ENCODE measurements at places on chromosomes 2 and 18.

- no peak for DNase-seq
Measured at GRCh38 chr18:48721312-48721711, 182.5 kb downstream of the CTIF start.

DNA sequence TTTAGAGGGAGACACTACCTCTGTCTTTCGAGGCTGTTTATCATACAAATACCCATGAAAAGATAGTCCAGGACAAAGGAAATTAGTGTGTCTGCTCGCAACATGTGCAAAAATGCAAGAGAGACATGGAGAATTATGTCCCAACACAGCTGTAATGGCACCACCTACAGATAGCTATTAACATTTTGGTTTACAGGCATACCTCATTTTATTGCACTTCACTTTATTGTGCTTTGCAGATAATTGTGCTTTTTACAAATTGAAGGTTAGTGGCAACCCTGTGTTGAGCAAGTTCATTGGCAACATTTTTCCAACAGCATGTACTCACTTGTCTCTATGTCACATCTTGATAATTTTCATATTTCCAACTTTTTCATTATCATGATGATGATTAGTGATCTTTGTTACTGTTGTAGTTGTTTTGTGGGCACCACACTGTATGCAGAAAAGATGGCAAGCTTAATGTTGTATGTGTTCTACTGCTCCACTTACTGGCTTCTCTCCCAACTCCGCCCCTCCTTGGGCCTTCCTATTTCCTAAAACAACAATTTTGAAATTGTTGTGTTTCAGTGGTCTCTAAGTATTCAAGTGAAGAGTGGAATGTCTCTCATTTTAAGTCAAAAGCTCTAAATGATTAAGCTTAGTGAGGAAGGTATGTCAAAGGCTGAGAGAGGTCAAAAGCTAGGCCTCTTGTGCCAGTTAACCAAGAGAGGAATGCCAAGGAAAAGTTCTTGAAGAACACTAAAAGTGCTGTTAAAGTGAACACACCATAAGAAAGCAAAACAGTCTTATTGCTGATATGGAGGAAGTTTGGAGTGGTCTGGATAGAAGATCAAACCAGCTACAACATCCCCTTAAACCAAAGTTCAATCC, 52.0 kb downstream of the ANKRD12 start:
- DNase-seq: no peak

DNA sequence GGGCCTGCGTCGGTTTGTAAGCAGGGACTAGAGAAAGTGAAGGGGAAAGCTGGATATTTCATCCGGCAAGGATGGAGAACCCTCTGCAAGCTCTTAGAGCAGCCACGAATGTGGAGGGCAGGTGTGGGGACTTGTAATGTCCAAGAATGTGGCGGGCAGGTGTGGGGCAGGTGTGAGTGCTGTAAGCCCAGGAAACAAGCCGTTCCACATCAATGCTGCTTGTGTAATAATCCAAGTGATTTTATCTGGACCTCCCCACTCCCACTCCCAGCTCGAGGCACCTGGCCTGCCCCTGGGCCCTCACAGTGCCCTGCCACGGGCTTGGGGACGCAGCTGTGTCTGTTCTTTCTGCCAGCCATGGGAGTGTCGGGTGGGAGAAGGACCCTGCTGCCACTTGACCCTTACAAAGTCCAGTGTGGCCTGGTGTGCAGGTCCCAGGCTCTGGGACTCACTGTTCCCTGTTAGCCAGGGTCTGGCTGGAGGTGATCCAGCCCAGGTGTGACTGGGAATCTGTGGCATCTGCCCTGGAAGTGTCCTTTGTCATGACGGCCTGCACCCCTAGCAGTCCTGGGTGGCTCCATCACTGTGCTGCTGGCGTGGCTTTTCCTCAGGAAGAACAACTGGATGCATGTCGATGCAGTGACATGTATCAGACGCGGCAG, 42.8 kb downstream of the SOX11 start:
- no peak for DNase-seq

DNA sequence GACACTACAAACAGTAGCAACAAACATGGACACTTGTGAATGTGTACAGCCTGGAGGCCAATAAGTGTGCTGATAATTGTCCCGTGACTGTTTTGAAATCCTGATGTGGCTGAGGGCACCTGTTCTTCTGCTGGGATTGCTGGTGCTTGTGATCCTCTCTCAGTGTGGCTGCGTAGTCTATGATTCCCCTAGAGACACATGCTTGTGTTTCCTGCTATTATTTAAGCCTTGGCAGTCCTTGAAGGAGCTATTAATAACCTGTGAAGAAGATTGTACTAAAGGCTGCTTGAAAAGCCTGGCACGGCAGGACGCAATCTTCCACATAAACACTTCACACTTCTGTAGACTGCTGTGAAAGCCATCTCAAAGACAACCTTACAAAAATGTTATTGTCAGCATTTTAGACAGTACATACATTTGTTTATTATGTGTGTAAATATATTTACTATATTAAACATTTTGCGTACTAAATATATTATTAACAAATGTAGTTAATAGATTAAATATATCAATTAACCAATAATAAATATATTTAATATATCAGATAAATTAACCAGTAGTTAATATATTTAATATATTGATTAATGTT, 71.4 kb downstream of the GALR1 start:
- DNase-seq: no peak

GRCh38 chr2:3459185-3460015, 59.9 kb downstream of the ADI1 start:
- DNase-seq: no peak

Measured in stimulated activated CD4-positive, alpha-beta T cell treated with anti-CD3 and anti-CD28 coated beads, Interleukin-1b, Interleukin-23, amount 100 ng/mL, for 24 hours (primary cell).